ENCODE measurements at places on chromosomes 3 and 15.

- DNase-seq, result no peak
Measured at GRCh38 chr3:102360183-102360860, 74.5 kb upstream of the ZPLD1 start.

- DNase-seq, result no peak
Measured at GRCh38 chr15:94253742-94254141, 22.4 kb downstream of the MCTP2 start.

GRCh38 chr3:160779040-160779439 is 23.0 kb downstream of the PPM1L start:
- DNase-seq, result no peak

DNA sequence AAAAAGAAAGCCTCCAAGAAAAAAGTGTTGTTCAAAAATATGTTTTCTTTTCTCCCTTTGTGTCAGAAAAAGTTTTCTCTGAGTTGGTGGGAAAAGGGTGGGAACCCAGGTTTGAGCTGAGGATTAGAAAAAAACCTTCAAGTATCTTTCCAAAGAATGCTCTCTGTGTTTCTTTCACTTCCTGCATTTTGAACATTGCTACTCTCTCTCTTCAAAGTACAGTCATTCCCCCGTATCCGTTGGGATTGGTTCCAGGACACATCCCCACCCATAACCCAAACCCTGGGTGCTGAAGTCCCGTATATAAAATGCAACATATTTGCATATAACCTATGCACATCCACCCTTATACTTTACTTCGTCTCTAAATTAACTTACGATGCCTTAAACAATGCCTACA is 139.6 kb downstream of the TMCO5A start:
- peak; percentile 35 for DNase-seq

Measured in bronchial epithelial cell (primary cell).